ENCODE measurements at places on chromosomes 13 and 19.

DNA sequence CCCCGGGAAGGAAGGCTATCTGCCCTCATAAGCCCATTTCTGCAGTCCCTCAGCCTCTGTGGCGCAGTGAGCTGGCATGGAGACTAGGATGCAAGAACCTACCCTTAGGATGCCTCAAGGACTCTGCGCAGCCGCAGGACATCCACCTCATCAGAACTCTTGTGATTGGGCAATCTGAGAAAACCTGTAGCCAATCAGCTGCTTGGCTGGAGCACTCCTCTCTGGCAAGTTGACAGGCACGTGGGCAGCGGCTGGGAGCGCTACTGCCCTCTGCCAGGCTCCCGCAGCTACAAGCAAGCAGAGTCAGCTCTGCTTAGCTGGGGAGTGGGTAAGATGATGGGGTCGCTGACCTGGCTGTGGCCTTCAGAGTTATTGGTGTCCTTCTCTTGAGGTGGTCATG, 1.5 kb upstream of the ECSIT start:
- DNase-seq, result peak; percentile 23

- no peak for DNase-seq
Measured at GRCh38 chr13:113607889-113608635, 23.5 kb downstream of the TFDP1 start.

DNA sequence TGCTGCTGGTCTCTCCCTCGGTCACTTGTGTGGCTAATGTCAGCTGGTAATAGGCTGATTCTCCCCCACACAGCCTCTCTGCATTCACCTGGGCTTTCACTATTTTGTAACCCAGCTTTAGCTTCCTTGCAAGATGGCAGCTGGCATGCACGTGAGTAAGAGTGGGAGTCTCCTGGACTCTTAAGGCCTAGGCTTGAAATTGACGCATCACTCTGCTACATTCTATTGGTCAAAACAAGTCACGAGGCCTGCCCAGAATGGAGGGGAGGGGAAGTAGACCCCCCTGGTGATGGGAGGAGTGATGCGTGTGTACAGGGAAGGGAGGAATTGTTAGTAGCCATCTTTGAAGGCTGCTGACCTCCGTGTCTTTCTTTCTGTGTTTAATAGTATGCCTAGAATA, 24.9 kb upstream of the PNMA8B start:
- DNase-seq, result no peak

DNA sequence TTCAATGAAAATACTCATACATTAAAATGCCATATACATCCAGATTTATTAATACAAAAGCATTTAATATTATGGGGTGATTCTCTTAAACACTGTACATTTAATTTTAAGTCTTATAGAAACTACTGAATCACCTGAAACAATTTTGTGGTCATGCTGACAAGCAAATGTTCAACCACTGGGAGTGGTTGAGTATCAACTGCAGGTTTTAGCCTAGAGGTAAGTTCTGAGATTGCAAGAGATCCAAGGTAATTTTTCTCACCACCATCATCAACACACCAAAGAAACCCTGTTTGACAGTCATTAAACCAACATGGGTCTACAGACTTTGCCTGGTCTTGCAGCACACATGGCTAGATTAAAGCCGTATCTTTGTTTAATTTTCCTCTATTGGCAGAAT, 196.3 kb downstream of the LHFPL6 start:
- DNase-seq, result no peak
